Midbrain (tissue), 1 donor: ENCODE measurements at places on chromosomes 3 and 15.

DNA sequence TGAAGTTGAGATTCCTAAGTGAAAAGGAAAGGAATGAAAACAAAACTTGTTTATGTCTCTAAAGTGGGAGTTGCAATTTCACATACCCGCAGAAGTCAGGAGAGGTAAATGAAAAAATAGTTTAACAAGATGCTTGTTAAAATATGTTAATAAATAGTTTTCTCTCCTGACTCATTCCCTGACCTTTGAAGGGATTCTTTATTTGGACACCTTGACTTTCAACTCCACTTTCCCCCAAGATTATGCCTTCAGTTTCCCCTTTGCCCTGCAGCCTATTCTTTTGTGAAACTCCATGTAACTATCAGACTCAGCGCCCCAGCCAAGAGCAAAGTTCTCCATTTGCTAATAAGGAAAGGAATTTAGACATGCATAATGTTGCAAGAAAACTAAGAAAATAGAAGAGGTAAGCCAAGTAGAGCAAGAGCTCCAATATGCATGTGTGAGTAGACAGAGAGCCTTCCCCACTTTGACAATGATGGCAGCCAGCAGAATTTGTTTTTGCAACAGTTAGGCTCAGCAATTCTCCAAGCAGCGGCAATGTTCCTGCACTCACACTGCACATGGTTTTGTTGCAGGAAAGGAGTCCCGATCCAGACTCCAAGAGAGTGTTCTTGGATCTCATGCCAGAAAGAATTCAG lies 61.2 kb downstream of the CD200 start:
- no peak for DNase-seq

GRCh38 chr15:40312370-40313158 lies 4.8 kb upstream of the PLCB2 start:
- no peak for DNase-seq

- no peak for DNase-seq
Measured at GRCh38 chr15:99247062-99247461, 2.3 kb downstream of the TTC23 start.

DNA sequence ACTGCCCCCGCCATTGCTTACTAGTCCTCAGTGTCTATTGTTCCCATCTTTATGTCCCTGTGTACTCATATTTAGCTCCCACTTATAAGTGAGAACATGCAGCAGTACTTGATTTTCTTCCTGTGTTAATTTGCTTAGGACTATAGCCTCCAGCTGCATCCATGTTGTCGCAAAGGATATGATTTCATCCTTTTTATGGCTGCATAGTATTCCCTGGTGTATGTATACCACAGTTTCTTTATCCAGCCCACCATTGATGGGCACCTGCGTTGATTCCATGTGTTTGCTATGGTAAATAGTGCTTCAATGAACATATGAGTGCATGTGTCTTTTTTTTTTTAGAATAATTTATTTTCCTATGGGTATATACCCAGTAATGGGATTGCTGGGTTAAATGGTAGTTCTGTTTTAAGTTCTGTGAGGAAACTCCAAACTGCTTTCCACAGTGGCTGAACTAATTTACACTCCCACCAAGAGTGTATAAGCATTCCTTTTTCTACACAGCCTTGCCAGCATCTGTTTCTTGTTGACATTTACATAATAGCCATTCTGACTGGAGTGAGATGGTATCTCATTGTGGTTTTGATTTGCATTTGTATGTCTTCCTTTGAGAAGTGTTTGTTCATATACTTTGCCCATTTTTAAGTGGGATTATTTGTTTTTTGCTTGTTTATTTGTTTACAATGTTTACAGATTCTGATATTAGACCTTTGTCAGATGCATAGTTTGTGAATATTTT lies 53.7 kb downstream of the GALK2 start:
- no peak for DNase-seq

- no peak for DNase-seq
Measured at GRCh38 chr3:69781593-69781992, 42.3 kb downstream of the MITF start.

DNA sequence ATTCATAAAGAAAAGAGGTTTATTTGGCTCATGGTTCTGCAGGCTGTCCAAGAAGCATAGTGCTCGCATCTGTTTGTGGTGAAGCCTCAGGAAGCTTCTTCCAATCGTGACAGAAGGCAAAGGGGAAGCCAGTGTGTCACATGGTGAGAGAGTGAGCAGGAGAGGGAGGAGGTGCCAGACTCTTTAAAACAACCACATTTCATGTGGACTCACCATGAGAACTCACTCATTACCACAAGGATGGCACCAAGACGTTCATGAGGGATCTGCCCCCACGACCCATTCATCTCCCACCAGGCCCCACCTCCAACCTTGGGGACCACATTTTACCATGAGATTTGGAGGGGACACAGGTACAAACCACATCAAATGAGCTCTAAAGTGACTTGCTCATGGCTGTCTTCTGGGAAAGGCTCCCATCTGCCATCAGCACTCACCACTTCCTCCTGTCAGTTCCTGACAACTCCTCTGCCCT lies 327.3 kb upstream of the TLE3 start:
- DNase-seq, result no peak

- no peak for DNase-seq
Measured at GRCh38 chr3:89173546-89173945, 66.1 kb downstream of the EPHA3 start.

DNA sequence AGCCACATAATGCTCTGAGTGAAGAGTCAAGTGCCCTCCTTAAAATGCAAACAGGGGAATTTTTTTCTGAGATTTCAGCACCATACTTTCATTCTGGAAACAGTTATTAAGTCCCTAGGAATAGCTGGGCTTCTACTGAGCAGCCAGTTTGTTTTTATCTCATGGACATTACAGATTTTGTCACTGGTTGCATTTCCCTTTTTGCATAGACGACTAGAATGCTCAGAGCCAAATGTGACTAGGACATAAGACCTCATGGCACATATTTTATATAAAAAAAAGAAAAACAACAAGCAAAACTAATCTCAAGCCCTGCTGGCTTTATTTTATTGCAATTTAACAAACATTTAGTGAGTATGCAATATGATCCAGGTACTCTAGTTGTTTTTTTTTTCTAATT lies 112.7 kb upstream of the NANOGP8 start:
- DNase-seq, result no peak

GRCh38 chr3:170529912-170530311 lies 56.0 kb downstream of the SLC7A14 start:
- DNase-seq, result no peak

GRCh38 chr3:160641665-160642309 lies 35.2 kb upstream of the ARL14 start:
- DNase-seq, result no peak

DNA sequence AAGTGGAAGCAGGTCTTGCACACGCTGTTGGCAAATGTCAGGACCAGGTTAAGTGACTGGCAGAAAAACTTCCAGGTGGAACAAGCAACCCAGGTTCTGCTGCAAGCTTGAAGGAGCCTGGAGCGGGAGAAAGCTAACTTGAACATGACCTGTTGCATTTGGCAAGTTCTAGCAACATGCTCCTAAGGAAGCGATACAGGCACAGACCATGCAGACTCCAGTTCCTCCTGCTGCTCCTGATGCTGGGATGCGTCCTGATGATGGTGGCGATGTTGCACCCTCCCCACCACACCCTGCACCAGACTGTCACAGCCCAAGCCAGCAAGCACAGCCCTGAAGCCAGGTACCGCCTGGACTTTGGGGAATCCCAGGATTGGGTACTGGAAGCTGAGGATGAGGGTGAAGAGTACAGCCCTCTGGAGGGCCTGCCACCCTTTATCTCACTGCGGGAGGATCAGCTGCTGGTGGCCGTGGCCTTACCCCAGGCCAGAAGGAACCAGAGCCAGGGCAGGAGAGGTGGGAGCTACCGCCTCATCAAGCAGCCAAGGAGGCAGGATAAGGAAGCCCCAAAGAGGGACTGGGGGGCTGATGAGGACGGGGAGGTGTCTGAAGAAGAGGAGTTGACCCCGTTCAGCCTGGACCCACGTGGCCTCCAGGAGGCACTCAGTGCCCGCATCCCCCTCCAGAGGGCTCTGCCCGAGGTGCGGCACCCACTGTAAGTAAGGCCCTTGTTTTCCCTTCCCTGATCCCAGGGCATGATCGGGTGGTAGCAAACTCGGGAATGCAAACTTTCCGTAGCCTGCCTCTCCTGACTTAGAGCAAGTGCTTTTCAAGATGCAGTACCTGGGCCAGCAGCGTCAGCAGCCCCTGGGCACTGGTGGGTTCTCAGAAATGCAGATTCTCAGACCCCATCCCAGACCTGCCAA lies 759 bp downstream of the GALNT15 start:
- DNase-seq, result peak; percentile 36

GRCh38 chr3:162769564-162769963 lies 1273.0 kb downstream of the OTOL1 start:
- no peak for DNase-seq

- DNase-seq, result no peak
Measured at GRCh38 chr3:135803028-135803692, 162.4 kb upstream of the PPP2R3A start.

DNA sequence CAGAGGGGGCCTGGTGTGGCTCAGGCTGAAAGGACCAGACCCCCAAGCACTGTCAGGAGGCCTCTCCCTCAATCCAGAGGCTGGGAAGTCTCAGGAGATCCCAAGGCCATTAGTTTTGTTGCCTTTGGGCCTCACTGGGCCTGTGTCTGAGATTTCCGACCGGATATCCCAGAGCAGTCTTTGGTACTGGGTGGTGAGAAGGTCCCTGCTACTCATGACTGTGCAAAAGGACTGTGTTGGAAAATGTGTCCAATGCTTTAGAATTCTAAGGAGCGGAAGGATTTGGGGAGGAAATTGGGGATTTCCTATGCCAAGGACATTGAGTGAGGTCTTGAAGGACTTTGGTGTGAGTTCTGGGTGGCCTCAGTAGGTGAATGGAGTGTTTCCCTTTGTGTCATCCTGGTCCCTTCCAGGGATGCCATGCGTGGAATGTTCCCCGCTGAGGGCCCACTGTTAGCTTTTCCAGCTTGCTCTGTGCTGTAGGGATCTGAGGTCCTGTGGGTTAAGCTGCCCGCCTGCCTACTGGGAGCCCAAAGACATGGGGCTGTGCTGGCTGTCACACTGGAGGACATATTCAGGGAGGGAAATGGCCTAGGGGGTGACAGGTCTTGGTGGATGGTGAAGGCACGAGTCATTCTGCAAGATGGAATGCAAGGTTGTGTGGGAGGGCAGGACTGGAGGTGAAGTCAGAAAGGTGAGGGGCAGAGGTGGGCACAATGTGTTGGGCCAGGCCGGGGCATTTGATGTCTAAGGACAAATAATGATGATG lies 16.4 kb downstream of the SMAD6 start:
- no peak for DNase-seq

- DNase-seq, result no peak
Measured at GRCh38 chr15:87669846-87670245, 586.7 kb downstream of the NTRK3 start.

DNA sequence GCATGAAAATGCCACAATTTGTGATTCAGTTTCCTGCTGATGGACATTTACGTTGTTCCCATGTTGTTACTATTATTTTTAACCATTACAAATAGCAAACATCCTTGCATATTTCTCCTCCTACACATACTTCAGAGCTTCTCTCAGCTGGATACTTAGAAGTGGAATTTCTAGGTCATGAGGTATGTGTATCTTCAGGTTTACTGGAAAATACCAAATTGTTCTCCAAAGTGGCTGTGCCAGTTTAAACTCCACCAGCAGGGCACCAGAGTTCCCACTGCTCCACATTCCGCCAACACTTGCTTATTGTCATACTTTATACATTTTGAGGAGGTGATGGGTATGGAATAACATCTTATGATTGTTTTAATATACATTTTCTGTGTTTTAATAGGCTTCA lies 45.7 kb downstream of the PRR23E start:
- no peak for DNase-seq

DNA sequence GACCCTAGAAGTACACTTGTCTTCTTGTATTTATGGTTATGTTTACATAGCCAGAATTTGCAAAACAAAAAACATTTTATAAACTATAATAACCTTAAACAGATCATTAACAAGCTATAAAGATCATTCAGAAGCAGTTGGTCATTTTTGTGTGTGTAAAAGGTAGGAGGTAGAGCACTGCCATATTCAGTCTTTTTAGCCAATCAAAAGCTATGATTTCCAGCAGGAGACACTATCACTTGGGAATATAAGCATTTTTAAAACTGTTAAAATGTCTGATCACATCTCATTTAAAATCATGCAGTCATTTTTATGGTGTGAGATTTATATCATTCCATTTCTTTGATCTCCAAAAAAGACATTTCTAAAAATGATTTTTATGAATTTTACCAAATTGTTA lies 42.6 kb upstream of the ATP2C1 start:
- DNase-seq, result no peak

DNA sequence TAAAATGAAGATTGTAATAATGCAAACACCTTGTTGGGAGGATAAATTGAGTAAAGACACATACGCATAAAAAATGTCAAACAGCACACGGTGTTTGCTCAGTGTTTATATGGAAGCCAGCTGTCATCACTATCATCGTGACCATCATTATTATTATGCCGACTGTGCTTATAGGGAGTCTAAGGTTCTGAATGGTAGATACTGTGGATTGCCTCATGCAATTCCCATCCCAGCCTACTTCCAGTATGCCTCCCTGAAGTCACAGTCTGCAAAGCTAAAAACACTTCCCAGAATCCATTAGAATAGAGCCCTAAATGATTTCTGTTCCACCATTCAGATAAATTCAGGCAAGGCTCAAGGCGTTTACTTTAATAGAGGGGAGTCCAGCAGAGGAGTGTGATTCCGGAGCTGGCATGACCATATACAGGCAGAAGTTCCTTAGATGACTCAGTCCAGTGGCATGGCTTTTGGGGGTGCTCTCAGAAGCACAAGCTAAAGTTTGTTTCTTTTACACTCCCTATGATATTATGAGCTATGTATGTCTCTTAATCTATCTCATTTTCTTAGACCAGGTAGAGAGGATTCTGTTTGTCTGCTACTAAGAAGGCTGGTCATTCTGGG lies 148.7 kb downstream of the MEX3B start:
- DNase-seq, result no peak

- no peak for DNase-seq
Measured at GRCh38 chr3:70861855-70862254, 549.4 kb upstream of the MDFIC2 start.

GRCh38 chr3:52458770-52459545 lies 3.6 kb downstream of the NISCH start:
- DNase-seq, result no peak

GRCh38 chr3:48268381-48268935 lies 27.6 kb downstream of the ZNF589 start:
- DNase-seq, result no peak

DNA sequence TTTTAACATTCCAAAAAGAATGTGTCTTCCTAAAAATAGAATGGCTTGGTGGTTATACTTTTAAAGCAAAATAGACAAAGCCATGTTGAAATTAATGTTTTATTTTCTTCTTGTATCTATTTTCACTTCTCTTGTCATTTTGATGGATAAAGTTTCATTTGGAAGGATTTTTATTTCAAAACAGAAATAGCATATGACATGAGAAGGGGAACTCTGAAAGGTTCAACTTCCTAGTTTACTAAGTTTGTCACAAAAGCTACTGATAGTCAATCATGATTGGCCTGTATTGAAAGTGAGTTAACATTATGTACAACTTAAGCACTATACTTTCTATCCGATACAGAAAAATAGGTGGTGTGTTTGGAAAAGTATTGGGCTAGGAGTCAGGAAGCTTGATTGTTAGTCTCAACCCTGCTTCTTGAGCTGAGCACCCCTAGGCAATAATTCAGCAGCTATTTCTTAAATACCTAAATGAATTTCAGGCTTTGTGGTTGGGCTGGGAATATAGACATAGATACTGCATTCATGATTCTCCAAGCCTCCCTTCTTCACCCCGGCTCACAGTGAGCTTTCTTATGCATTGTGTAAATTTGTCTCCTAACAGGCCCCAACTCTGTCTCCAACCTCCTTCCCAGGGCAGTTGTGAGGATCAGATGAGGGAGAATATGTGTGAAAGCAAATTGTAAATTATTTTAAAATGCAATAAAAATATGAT lies 46.9 kb upstream of the CSPG4 start:
- DNase-seq, result no peak
